Adipocyte (in vitro differentiated cells): ENCODE measurements at places on chromosomes 4 and X.

GRCh38 chrX:119646515-119646914 lies 40.3 kb upstream of the NKRF start:
- no peak for DNase-seq

GRCh38 chrX:11886745-11887144 lies 128.7 kb downstream of the MSL3 start:
- no peak for DNase-seq

DNA sequence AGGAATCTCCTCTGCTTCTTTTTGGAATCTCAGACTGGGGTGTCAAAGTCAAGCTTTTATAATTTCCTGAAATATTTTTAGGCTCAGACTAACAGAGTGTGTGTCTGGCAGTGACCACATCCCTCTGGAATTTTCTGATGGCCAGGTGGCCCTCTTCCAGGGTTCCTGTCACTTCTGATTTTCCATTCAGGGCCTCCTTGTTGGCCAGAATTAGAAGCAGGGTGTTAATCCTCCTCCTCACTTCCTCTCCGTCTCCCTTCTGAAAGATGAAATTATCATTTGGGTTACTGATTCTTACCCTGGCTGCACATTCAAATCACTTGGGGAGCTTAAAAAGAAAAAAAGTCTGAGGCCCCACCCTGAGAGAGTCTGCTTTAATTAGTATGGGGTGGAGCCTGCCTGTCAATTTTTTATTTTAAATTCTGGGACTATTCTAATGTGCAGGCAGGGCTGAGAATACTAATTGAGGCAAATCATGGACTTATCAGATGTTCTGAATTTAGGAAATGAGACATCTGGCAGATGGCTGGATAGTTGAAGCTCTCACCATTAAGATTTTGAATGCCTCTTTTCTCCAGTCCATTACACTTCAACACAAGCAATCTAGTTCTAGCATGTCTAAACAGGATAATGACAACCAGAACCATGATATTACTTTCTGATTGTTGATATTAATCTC lies 43.2 kb downstream of the HAND2 start:
- no peak for DNase-seq

DNA sequence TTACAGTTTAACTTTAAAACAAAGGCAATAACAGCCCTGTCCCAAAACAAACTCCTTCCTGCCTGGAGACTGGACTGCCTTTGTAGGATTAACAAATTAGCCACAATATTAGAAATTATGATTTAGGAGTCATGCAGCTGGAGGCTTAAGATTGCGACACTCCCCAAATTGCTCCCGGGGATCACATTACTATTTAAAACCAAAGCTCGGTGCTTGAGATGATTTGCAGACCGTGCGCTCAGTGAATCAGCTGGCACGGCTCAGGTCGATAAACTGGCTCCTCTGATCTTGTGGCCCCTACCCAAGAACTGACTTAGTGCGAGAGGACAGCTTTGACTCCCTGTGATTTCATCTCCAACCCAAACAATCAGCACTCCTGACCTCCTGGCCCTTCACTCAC lies 829.3 kb downstream of the NLGN4X start:
- no peak for DNase-seq

DNA sequence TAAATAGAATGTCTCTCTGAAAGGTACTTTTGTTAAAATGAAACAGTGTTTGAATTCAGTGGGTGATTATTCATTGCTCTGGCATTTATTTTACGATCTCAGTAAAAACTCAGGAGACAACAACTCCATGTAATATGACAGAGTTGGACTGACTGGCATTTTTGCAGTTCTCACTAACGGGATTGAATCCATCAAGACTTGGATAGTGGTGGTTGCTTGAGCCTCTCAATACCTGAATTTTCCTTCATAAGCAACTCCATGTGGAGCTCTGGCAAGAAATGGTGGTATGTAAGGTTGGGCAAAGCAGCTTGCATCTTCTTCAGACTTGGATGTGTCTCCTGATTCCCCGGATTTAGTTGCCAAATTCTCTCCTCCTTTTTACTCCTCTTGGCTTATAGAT lies 72.7 kb downstream of the FRMPD4 start:
- peak; percentile 4 for DNase-seq

DNA sequence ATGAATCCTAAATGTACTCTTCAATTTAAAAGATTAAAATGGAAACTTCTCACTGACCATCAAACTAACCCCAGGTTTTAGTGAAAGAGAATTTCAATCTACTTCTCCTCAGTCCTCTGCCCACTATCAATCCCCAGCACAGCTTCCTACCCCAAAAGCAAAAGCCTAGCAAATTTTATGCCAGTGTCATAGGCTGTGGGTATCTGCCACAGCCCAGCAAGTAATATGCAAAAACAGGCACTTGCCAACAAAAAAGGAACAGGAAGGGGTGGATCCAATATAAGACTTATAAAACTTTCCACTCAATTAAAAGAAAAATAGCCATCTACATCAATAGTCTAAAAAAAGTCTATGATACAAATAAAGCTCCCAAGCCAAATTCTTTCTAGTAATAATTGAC lies 22.3 kb downstream of the CAMK2D start:
- DNase-seq, result peak; percentile 20

GRCh38 chrX:41846714-41847113 lies 76.6 kb downstream of the CASK start:
- DNase-seq, result no peak

DNA sequence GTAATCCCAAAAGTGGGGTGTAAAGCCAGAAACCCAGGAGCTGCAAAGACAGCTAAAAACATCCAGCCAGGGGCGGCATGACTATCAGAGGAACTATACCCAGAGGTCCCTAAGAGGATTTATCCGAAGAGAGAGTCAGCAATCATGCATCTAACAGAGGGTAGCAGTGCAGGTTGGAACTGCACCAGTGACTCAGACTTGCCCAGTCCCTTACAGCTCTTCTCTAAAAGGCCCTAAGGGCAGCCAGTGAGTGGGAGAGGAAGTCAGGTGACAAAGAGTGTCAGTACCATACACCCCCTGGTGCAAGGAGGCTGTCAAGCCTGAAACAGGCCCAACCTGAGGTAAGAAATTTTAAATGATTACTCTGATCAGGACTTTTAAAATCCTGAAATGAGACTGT lies 88.1 kb downstream of the CAMK2D start:
- DNase-seq, result peak; percentile 27

DNA sequence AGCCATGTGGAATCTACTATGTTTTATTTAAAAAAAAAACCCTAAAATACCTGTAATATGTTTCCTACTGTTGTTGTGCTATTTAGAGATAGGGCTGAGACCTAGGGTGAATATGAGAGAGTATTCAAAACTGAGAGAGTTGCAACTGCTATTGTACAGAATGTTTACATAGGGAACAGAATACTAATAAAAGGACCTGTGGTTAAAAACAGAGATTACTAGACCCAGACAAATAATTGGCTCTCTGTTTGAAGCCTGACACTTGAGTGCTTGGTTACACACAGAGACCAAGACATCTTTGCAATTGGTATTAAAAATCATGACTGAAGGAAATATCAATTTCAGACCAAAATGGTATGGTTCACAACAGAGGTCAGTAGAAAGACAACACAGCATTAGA lies 278.9 kb upstream of the GIMD1 start:
- DNase-seq, result no peak

DNA sequence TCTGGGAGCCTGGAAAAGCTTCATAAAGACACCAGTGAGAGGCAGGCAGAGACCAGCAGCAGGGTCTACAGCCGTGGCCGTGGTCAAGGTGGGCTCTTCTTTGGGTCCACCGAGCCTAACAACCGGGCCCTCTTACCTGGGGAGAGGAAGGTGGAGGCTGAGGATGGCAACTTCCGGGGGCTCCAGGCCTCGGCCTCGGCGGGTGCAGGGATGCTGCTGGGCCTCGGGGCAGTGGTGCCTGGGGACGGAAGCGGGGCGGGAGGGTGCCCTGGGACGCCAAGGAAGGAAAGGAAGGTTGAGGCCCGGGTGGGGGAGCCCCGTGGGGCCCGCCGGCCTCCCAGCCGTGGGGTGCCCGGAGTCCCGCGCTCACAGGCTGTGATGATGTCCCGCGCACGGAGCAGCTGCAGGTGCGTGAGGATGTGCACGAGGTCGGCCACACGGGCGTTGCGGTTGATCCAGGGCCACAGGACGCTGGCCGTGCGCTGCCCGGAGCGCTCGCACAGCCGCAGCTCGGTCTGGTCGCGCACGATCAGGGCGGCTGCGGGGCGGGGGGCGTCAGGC lies 561 bp downstream of the IRAK1 start:
- peak; percentile 36 for DNase-seq

DNA sequence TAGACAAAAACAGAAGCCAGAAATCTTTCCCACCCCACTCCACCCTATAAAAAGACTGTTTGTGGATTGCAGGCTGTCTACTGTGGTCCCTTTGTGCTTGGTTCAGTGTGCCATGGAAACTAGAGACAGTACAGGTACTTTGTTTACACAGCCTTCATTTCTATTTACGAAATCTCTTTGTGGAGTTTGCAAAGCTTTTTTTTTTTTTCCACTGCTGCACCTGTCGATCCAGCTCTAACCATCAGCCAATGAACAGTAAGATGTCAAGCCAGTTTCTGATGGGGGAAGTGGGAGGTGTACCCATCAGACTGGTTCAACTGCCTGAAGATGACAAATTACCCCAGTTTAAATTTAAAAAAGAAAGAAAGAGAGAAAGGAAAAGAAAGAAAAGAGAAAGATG lies 20.2 kb upstream of the LRBA start:
- DNase-seq, result no peak

DNA sequence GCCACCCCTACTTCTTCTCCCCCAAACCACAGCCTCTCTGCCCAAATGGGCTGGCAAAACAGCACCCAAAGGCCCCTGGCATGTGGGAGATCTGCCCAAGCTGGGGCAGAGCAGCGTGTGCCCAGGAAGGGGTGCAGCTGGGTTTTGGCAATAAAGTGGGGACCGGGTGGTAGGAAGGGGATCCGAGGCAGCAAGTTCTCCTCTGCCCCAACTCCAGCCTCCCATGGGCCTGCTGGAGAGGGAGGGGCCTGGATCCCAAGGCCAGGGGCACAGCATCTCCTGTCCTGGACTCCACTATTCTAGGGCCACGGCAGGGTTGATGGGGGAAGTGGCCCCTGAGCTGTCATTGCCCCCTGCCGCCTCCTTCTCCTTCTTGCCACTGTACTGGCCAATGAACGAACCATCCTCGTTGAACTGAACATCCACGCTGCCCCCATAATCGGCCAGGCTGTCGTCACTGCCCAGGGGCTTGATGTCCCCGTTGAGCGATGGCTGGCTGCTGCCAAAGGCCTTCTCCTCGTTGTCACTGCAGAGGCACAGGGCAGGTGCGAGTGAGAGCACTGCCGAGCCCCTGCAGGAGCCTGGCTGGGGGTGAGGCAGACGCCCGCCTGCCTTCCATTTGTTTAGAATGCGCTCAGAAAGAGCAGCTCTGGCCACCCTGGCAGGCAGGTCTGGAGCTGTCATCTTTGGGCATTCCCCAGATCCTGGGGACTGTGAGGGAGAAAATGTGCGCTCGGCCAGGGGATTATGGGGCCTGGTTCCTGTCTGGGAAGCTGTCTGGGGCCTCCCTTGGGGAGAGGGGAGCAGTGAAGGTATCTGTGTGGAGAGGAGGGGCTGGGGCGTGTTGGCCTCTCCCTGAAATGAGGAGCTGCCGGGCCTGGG lies 23.4 kb downstream of the L1CAM start:
- DNase-seq, result no peak

DNA sequence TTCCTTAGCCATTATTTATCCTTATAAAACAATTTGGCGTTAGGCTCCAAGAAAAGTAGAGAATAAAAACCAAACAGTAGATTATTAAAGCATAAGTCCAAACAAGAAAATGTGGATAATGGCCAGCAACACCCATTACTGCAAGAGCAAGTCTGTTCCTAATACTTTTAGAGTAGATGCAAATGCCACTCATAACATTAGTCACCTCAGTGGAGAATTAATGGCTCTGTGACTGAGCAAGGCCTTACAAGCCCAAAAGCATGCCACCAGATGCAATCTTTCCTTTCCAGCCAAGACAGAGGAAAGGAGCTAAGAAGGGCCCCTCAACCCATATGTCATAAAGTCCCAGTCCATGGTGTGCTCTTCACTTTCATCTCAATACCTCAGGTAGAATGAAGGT lies 373.8 kb downstream of the OPHN1 start:
- DNase-seq, result no peak

DNA sequence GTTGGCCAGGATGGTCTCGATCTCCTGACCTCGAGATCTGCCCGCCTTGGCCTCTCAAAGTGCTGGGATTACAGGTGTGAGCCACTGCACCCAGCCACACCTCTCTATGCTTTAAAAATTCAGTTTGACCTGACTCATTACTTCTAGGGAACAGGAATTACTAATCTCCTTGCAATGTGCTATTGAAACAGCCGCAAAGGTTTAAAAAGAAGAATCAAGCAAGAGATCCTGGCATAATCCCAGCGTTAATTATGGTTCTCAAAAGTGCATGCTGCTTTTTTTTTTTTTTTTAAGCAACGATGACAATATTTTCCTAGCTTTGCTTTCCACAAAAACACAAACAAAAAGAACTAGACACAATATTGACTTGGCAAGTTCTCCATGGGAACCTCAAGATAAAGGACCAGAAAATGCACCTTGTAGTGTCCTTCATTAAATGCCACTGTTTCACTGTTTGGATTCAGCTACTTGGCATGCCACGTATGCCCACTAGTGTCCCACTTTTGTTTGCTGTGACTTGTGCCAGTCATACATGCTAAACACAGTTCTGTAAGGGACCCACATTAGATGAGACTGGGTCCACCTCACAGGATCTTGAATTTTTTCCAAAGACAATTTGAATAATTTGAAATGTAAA lies 112.6 kb upstream of the PPARGC1A start:
- DNase-seq, result no peak

DNA sequence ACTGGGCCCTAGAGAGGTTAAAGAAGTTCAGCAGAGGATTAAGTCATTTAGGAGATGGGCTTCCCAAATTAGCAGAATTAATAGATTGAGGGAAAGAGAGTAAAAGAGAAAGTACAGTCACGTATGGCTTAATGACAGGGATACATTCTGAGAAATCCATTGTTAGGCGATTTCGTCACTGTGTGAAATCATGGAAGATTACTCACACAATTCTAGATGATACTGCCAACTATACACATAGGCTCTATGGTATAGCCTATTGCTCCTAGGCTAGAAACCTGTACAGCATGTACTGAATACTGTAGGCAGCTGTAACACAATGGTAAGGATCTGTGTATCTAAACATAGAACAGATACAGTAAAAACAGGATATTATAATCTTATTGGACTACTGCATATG lies 180.6 kb downstream of the RNF150 start:
- DNase-seq, result peak; percentile 53

- DNase-seq, result no peak
Observed at GRCh38 chr4:32189130-32189529, 1469.0 kb downstream of the PCDH7 start.

GRCh38 chrX:9434051-9434550 lies 30.8 kb upstream of the TBL1X start:
- DNase-seq, result no peak

GRCh38 chr4:71247706-71248105 lies 91.1 kb upstream of the SLC4A4 start:
- DNase-seq, result no peak

GRCh38 chr4:139534287-139534950 lies 21.6 kb downstream of the SETD7 start:
- DNase-seq, result no peak

GRCh38 chr4:113996599-113997177 lies 17.2 kb upstream of the ARSJ start:
- no peak for DNase-seq
